Pons (tissue), 1 donor: ENCODE measurements at places on chromosomes 12 and 14.

- no peak for DNase-seq
These were observed 1.7 kb downstream of the USP44 start for GRCh38 chr12:95549392-95550084.

- DNase-seq: peak; percentile 48
These were observed 136.3 kb upstream of the PZP start for GRCh38 chr12:9344541-9344940.

DNA sequence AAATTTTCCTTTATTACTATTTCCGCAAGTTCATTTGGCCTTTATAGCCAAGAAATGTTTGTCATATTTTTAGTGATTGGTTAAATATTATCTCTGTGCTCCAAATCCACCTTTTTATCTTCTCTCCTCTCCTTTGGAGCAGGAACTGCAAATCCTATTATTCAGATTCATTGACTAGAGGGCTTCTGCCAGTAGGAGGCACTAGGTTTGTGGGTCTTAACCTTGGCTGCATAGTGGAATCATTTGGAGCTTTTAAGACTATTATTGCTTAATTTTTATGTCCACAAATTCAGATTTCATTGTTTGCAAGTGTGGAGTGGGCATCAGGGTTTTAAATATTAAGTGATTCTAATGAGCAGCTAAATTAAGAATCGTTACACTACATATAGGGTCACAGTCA lies 75.3 kb upstream of the SYT10 start:
- no peak for DNase-seq

GRCh38 chr12:72570601-72571000 lies 298.4 kb downstream of the TRHDE start:
- no peak for DNase-seq

- DNase-seq: peak; percentile 9
These were observed 267.6 kb upstream of the OR4E1 start for GRCh38 chr14:21940887-21941856.

DNA sequence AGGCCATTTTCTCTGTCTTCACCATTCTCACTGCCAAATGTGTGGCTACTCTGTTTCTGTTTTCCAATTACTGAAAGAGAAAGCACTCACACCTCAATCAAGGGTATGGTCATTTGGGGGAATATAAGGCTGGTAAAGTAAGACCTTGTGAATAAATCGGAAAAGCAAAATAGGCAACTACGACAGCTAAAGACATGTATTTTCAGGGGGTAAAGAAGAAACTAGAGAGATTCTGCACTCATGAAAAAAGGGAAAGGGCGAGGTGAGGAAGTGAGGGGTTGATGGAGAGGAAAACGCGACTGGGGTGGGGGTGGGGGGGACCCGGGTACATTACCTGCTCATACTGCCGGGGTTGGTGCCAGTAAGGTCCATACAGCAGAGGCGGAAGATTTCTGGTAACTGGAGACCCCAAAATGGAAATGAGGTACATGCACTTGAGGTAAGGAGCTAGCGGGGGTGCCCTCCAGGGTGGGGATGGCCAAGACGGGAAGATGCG lies 19.3 kb downstream of the CHD8 start:
- DNase-seq: peak; percentile 11

- DNase-seq: no peak
These were observed at the start of gene LRRC9 for GRCh38 chr14:59919570-59920377. Gene LRRC9, plus strand, starts transcription at chr14:59920144.

- no peak for DNase-seq
These were observed 80.0 kb upstream of the SLC8A3 start for GRCh38 chr14:70268760-70269159.

- DNase-seq: peak; percentile 26
These were observed 756 bp downstream of the LGR5 start for GRCh38 chr12:71440345-71440762.

DNA sequence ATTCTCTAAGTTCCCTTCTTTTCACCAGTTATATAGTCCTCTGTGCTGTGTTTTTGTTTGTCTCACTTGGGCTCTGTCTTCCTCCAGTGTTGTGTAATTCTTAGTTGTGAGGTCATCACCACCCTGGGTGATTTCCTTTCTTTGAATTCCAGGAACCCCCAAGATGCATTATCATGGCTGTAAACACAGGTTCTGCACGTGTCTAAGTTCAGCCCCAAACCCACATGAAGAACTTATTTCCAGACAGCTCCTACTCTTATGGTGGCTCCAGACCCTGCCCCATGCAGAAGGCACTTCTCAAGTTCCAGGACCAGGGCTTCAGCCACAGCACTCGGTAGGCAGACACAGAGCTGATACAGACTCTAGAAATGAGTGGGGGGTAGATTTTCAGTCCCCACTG lies 560.5 kb downstream of the BCL11B start:
- DNase-seq: no peak

GRCh38 chr14:103195828-103196615 lies 72.8 kb downstream of the TNFAIP2 start:
- no peak for DNase-seq

DNA sequence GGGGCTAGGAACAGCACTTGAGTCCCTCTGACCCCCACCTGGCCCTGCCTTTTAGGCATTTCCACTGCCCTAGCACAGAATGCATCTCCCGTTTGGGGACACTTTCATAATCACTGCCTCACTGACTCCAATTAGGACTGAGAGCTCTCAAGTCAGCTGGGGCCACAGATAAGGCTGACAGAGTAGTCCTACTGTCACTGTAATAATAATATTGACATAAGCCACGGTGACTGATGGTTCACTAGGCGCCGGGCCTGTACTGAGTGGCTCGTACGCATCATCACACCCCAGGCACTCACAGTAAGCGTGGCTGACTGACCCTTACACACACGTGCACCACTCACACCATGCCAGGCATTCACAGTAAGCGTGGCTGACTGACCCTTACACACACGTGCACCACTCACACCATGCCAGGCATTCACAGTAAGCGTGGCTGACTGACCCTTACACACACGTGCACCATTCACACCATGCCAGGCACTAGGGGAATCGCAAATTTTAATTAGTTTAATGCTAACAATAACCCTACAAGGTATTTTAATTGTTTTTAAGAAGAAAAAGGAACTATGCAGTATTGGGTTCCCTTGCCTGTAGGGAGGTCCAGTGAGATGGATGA lies 87.7 kb downstream of the CHGA start:
- DNase-seq: no peak

GRCh38 chr14:44785096-44785495 lies 176.7 kb downstream of the KLHL28 start:
- no peak for DNase-seq

- peak; percentile 14 for DNase-seq
These were observed 349.7 kb downstream of the NRXN3 start for GRCh38 chr14:78519863-78520262.

DNA sequence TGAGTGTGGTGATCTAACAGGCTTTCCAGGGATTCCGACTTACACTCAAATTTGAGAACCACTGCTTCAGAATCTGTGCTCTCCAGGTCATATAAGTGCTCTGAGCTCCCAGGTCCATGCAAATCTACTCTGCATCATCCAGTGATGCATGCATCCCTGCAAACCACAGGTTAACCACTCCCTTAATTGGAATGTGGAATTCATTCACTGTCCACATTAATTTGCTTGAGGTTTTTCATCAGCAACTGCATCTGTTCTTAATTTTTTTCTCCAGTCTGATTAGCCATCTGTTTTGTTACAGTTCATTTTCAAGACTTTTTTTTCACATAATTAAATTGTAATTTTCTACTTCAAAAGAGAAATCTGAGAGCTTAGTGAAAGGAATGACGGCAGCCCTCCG lies 43.4 kb upstream of the RIN3 start:
- no peak for DNase-seq

GRCh38 chr12:117508468-117508867 lies 147.0 kb upstream of the NOS1 start:
- DNase-seq: no peak
